Activated T-cell treated with anti-CD3 and anti-CD28 coated beads, Interleukin-2, amount 50 U/mL, for 48 hours (primary cell): ENCODE measurements at places on chromosomes 7 and 10.

DNA sequence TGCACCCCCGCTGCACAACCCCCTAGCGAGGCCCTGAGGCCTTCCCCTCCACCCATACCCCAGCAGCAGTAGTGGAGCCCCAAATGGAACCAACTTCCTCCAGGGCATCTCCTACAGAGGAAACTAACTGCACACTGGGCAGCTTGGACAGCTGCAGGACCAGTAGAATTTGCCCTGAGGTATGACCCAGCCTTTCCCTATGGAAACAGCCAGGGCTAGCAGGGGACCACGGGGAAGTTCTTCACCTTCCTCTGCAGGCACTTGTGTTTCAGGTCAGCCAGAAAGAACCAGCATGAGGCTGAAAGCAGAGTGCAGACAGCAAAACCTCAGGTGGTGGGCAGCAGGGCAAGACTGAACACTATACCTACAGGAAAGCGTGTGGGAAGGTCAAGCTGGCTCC, 5.7 kb upstream of the EEPD1 start:
- DNase-seq: no peak

- no peak for DNase-seq
Observed at GRCh38 chr10:70915806-70916205, 27.4 kb upstream of the PCBD1 start.

GRCh38 chr7:139725077-139725476, 52.7 kb downstream of the HIPK2 start:
- no peak for DNase-seq

- DNase-seq: no peak
Observed at GRCh38 chr10:644076-644942, 45.2 kb downstream of the DIP2C start.

- DNase-seq: no peak
Observed at GRCh38 chr7:133828906-133829305, 298.2 kb upstream of the LRGUK start.

- no peak for DNase-seq
Observed at GRCh38 chr7:144391823-144392255, 11.7 kb downstream of the NOBOX start.

- DNase-seq: no peak
Observed at GRCh38 chr10:3054183-3054850, 13.0 kb upstream of the PFKP start.

- no peak for DNase-seq
Observed at GRCh38 chr7:143992670-143993069, 7.5 kb upstream of the OR6B1 start.

- DNase-seq: peak; percentile 9
Observed at GRCh38 chr7:55472928-55473725, 99.2 kb downstream of the VOPP1 start.

GRCh38 chr10:74063256-74063655, 65.3 kb downstream of the VCL start:
- DNase-seq: no peak

DNA sequence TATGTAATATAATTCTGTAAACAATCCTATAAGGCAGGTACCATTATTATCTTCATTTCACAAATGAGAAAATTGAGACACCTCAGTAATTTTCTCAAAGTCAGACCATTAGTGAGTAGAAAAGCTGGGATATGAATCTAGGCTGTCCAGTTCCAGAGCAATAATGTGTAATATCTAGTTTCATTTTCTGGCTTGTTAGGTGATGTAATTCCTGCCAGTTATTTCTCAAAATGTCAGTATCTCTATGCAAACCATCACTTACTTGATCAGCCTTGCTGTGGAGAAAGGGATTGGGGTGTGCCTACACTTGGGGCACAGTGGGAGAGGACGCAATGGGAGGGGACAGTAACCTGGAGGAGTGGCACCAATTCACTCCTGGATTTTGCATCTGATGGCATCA, 157.5 kb downstream of the LYZL1 start:
- no peak for DNase-seq
